ENCODE measurements at places on chromosomes 2 and 18.

DNA sequence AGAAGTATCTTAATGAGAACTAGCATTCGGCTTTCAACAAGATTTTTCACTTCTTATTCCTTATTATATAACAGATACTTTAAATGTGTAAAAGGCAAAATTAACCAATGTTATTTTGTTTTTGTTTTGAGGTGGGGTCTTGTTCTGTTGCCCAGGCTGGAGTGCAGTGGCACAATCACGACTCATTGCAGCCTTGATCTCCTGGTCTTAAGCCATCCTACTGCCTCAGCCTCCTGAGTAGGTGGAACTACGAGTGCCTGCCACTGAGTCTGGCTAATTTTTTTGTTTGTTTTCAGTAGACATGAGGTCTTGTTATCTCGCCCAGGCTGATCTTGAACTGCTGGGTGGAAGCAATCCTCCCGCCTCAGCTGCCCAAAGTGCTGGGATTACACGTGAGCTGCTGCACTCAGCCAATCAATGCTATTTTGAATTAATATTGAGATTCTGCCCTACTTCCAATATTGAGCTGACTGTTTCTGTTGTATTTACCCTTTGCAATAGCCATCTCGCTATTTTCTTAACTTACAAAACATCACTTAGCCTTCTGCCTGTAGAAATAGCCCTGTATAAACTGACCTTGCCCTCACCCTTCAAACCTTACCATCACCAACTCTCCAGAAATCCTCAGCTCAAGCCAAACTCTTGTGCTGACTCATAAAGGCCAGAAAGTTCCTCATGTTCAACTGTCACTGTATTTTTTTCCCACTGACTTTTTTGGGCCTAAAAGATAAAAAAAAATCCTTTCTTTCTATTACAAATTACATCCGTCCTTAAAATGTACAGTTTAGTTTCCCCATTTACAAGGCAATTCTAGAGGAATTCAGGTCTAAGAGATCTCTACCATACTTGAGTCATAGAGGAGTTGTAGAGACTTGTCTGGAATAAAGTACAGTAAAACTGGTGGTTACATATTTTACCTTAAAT is 94.3 kb downstream of the OLA1 start:
- DNase-seq: peak; percentile 60

GRCh38 chr2:40488927-40489677 is 37.2 kb upstream of the SLC8A1 start:
- no peak for DNase-seq

DNA sequence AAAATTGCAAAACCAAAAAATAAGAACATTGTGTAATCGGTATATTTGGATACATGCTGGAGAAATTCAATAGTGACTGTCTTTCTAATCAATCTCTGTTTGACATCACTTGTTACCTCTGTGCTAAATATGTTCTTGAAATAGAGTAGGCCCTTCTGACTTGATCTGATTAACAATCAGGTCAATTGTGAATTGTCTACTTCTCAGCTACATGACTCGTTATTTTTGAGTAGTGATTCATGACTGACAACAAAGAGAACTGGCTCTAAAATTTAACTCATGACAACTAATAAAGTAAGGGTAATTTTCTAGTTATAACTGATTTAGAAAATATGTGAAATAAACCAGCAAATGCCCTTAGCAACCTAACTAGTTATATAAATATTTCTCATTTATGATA is 312.1 kb downstream of the TMX3 start:
- no peak for DNase-seq

DNA sequence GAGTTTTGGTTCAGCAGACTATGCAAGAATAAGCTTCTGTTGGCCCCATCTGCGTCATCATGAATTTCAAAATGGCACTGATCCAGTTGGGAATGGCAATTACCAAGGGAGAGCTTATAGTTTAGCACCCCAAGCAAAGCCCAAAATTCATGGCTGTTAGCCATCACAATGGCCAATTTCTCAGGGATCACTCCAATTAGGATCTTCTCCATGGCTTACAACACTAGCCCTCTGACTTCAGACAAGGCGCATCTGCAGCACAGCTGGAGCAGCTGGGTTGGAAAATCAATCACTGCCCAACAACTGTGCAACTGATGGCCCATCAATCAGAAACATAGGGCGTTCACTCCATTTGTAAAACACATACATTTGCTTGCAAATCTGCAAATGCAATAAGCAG is 273.6 kb downstream of the SRBD1 start:
- no peak for DNase-seq

GRCh38 chr2:100882645-100883613 is 63.0 kb downstream of the NPAS2 start:
- DNase-seq: no peak

GRCh38 chr2:18067588-18068384 is 189.3 kb downstream of the KCNS3 start:
- no peak for DNase-seq

- no peak for DNase-seq
Observed at GRCh38 chr2:100043081-100043890, 99.1 kb downstream of the AFF3 start.

GRCh38 chr2:176679061-176679669 is 409.9 kb downstream of the MTX2 start:
- DNase-seq: no peak

DNA sequence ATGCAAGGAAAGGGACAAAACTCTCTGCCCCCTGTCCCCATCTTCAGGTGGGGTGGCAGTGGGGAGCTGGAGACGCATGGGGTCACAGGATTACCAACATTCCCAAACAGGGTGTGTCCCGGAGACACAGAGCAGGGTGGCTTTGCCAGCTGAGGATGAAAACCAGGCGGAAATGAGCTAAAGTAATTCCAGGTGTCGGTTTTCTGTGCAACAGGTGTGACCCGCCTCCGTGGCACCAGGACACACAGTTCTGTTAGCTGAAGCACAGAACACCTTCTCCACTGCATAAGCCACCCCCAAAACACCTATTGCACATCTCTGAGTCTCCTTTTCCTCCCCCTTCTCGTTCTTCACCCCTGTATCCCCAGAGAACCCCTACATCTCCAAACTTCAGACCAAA is 122.7 kb upstream of the GLI2 start:
- DNase-seq: no peak

- DNase-seq: peak; percentile 82
Observed at GRCh38 chr2:177242121-177242987, 22.2 kb downstream of the NFE2L2 start.

DNA sequence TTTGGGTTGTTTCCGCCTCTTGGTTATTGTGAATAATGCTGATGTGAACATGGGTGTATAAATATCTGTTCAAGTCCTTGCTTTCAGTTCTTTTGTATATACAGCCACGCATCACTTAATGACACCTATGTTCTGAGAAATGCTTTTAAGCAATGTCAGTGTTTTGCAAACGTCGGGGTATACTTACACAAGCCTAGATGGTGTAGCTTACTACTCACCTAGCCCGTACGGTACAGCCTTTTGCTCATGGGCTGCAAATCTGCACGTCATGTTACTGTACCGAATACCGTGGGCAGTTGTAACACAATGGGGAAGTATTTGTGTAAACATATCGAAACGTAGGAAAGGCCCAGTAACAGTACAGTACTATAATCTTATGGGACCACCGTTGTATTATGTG is 12.4 kb downstream of the RALB start:
- DNase-seq: no peak

GRCh38 chr2:217941886-217942728 is 60.7 kb downstream of the TNS1 start:
- no peak for DNase-seq

GRCh38 chr18:59994357-59994756 is 94.6 kb downstream of the PMAIP1 start:
- DNase-seq: no peak

- DNase-seq: no peak
Observed at GRCh38 chr2:175579646-175580045, 398.1 kb upstream of the ATP5MC3 start.

DNA sequence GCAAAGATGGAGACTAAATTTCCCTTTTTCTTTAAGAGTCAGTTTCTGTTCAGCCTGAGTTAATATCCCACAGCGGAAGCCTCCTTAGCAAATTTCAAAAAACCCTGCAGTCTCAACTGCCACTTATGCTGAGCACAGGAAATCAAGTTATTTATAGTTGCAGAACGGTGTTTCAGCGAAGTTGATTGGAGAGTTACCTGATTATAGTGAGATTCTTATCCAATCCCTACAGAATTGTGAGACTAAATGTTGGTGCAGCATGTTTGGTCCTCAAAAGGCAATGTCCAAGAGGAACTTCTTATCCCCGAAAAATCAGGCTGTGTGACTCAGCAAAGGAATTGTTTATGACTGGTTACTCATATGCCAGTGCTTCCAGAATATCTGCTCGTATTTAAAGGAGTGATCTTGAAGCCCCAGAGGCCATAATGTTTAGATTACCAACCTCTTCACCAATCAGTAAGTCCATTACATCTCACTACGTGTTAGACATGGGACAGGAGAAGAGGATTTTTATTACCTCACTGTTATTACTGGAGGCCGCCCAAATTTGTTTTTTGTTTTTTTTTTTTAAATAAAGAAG is 67.9 kb downstream of the LRRFIP1 start:
- DNase-seq: peak; percentile 89

DNA sequence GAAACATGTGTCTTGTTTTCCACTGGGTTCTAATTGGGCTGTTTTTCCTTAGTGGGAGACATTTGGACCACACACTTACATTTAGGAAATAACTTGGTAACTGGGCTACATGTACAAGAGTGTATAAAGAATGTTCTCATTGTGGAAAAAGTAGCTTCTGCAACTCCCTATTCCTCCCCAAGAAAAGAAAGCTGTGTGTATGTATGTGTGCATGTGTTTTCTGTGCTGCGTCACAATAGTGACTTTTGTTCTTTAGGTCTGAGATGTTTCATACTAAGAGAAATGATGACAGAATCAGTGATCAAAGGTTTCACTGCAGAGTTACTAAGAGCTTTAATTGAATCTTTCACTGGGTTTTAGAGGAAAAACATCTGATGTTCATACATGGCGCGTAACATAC is 82.7 kb downstream of the TANC1 start:
- DNase-seq: no peak

DNA sequence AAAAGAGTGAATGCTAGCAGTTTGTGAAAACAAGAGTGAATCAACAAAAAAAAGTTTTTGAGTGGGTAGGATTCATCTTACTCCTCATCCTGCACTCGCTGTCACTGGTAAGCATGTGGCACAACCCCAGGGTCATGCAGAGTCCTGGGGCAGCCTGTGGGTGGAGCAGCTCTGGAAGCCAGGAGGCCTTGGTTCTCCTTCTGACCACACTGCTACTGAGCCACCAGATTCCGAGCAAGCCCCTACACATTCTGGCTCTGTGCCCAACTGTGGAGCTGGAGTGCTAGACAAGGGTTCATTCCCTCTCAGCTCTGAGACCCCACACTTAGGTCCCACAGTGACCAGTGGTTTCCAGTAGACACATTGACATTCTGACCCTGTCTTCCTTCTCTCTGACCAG is 670.6 kb downstream of the BCL11A start:
- no peak for DNase-seq

- peak; percentile 30 for DNase-seq
Observed at GRCh38 chr2:158753641-158754611, 41.2 kb upstream of the DAPL1 start.

DNA sequence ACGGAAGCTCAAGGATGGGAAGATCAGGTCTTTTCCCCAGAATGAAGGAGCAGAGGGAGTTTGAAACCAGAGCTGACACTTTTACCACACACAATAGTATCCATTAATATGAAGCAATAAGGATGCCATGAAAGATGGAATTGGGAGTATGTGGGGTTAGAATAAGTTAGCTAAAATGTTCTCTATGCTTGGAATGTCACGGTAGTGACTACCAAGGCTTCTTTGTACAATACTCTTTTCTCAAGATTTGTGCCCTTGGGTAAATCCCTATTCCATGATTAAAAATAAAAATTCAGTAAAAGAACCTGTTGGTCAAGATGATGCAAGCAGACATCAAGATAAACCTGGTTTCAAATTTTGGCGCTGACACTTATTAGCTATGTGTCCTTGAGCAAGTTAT is 75.0 kb downstream of the NRXN1 start:
- no peak for DNase-seq

- no peak for DNase-seq
Observed at GRCh38 chr2:39246382-39246980, 2.7 kb upstream of the CDKL4 start.

- no peak for DNase-seq
Observed at GRCh38 chr2:161402297-161402696, 13.8 kb upstream of the TBR1 start.

GRCh38 chr2:202609381-202610145 is 25.2 kb upstream of the FAM117B start:
- DNase-seq: no peak

GRCh38 chr2:23532391-23533337 is 147.7 kb downstream of the KLHL29 start:
- DNase-seq: no peak

GRCh38 chr2:212227755-212228154 is 310.8 kb downstream of the ERBB4 start:
- DNase-seq: peak; percentile 15

GRCh38 chr2:46274586-46274985 is 22.6 kb upstream of the EPAS1 start:
- no peak for DNase-seq

DNA sequence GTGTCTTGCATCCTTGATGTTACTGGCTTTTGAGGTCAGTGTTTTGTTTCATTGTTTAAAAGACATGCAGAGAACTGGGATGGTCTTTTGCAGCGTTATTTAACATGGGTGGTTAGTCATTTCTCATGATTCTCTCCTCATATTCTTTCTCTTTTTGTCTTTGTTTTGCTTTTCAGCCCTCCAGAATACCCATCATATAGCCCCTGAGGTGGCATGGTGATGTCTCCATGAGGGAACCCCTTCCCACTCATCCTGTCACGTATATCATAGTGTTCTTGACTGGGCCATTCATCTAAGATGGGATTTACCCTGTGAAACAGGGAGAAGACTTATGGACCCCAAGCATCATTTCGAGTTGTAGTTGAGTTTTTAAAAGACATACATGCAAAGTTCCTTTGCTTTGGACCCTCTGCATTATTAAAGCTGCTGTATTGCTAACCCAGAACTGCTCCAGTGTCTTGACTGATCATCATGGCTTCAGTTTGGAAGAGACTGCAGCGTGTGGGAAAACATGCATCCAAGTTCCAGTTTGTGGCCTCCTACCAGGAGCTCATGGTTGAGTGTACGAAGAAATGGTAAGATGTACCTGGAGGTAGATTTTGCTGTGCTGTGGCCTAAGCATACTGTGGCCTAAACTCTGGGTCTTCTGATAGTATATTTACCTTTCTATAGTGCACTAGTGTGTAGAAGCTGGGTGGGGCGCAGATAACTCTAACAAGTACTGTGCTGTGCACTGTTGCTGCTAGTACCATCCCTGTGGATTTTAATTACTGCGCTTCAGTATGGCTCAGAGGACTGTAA is 1.4 kb downstream of the EHBP1 start:
- no peak for DNase-seq

GRCh38 chr2:96402591-96402990 is 67.0 kb downstream of the NCAPH start:
- DNase-seq: no peak
